Sigmoid colon (tissue), 7 donors: ENCODE measurements at places on chromosomes 5 and 9. TPM values are rescaled to one million over a fixed set of nuclear protein-coding genes. Genes with fewer than 3 reads are reported as not detected.

Gene ZER1
- total RNA-seq: 65.4 TPM

Gene PCDHAC2
- total RNA-seq: 2.1 TPM

Gene GDNF
- 6.9 TPM for total RNA-seq

Gene PCDH12
- total RNA-seq: 6.2 TPM

Gene CDK7
- 18.5 TPM for total RNA-seq

Gene SV2C
- 0.55 TPM for total RNA-seq

Gene PCDHGC3
- 42.1 TPM for total RNA-seq

Gene FBP2
- total RNA-seq: not detected

Gene DRD1
- total RNA-seq: not detected

Gene SPACA9
- total RNA-seq: 14.0 TPM

Gene PCDHA6
- total RNA-seq: 0.49 TPM

Gene PCDH1
- 13.2 TPM for total RNA-seq

Gene HSD17B3
- not detected for total RNA-seq

Gene DNAH5
- total RNA-seq: 0.41 TPM

Gene RLN2
- 0.66 TPM for total RNA-seq

Gene AK1
- 73.2 TPM for total RNA-seq

Gene MUSK
- total RNA-seq: 9.7 TPM

Gene GARIN3
- not detected for total RNA-seq

Gene PDLIM4
- 133 TPM for total RNA-seq

Gene CDC20B
- total RNA-seq: not detected

Gene BHMT2
- total RNA-seq: 15.1 TPM

Gene NR4A3
- total RNA-seq: 3.9 TPM

Gene CDKN2B
- total RNA-seq: 3.0 TPM

Gene OLFML2A
- 63.2 TPM for total RNA-seq

Gene PCDHB7
- total RNA-seq: 5.3 TPM

Gene RABGAP1
- total RNA-seq: 104 TPM

Gene ZNF782
- total RNA-seq: 18.2 TPM
